ENCODE measurements at places on chromosomes 12 and 14.

- no peak for DNase-seq
Observed at GRCh38 chr14:68888025-68888850, 90.9 kb downstream of the ACTN1 start.

DNA sequence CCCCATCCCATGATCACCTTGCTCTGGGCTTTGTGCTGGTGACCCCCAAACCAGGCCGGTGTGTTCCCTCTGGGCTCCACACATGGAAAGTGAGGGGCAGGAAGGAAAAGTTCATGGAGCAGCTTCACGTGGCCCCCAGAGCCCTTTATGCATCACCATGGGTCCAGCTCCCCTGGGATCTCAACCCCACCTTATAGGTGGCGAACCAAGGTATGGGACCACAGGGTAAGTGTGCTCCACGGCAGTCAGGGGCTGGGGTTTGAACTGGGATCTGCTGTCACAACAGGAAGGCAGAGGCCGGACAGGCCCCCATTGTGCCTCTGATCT lies 7.4 kb upstream of the BEGAIN start:
- DNase-seq = no peak

GRCh38 chr14:95185767-95186392 lies 28.6 kb upstream of the DICER1 start:
- no peak for DNase-seq

- no peak for DNase-seq
Observed at GRCh38 chr14:53090853-53091252, 62.3 kb downstream of the DDHD1 start.

- DNase-seq = no peak
Observed at GRCh38 chr14:57246933-57247657, 21.6 kb downstream of the EXOC5 start.

DNA sequence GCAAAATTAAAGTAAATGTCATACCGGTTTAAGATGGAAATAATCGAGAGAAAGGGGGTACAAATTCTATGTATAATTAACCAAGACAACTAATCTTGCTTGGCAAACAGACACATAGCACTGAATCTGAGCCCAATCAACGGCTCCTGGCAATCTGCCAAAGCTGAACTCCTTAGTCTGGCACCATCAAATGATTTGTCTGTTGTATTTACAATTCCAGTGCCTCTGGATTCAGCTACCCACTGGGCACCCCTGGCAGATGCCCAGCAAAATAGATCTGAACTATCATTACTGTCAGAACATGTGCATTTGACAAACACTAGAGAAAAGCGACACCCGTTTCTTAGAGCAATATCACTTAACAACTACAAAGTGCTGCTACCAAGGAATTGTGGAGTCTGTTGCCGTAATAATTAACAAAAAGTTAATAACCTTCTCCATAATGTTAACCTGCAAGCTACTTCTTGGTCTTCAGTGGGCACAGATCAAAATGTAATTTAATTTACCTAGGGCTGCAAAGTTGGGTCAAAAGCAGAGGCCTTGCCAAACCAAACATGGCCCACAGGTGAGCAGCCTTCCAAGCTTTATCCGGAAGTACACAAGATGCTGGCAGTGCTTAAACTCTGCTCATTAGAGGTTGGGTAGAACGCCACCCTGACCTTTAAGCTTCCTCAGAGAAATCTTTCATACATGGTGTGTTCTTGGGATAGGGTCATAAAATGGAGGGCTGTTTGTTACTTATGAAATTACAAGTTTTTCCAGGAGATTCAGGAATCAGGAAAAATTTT lies 7.6 kb downstream of the EGLN3 start:
- no peak for DNase-seq

- DNase-seq = no peak
Observed at GRCh38 chr14:96830946-96831345, 33.8 kb downstream of the VRK1 start.

- no peak for DNase-seq
Observed at GRCh38 chr14:28746247-28746646, 20.3 kb upstream of the FOXG1 start.

DNA sequence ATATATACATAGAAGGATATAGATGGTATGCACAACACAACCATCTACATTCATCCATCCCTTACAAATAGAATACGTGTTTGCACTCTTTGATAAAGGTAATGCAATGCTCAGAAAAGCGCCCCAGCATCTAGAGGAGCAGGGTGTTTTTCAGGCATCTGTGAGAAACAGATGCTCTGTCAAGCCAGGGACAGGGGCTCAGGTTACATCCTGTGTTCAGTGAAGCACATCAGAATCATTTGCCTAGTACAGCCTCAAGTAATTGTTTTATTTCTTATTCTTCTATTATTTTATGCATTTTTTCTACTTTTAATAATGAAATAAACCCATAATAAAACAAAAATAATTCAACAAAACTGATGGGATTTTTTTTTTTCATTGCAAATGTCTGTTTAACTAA lies 50.5 kb upstream of the HIF1A start:
- no peak for DNase-seq

DNA sequence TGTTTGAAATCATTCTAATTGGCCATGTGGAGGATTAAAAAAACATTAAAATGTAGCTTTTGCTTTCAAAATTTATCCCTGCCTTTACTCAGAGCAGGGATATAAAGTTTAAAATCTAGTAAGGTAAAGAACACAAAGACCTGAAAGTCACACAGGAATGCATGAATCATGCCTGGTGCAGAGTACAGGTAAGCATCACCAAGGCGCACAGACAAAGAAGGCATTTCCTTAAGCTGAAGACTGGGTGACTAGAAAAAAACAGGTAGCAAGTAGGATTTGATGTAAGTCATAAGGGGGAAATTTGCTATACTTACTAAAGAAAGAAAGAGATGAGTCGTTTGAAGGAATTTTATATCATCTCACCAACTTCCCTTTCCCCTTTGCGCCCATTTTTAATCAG lies 405.6 kb downstream of the GXYLT1 start:
- DNase-seq = no peak

GRCh38 chr12:27651201-27651600 lies 45.0 kb upstream of the REP15 start:
- no peak for DNase-seq
